Caco-2 (cell line): ENCODE measurements at places on chromosomes 6 and 20. TPM values are rescaled to one million over a fixed set of nuclear protein-coding genes. Genes with fewer than 3 reads are reported as not detected.

DZANK1 gene
- total RNA-seq: 8.6 and 9.6 TPM in 2 replicates

EDN3 gene
- total RNA-seq: 26.8 and 41.8 TPM in 2 replicates

RNF5 gene
- total RNA-seq: 64.7 and 70.7 TPM in 2 replicates

FAXC gene
- total RNA-seq: 0.16 and 0.86 TPM in 2 replicates

HDDC2 gene
- 62.1 and 66.5 TPM in 2 replicates for total RNA-seq

DNA sequence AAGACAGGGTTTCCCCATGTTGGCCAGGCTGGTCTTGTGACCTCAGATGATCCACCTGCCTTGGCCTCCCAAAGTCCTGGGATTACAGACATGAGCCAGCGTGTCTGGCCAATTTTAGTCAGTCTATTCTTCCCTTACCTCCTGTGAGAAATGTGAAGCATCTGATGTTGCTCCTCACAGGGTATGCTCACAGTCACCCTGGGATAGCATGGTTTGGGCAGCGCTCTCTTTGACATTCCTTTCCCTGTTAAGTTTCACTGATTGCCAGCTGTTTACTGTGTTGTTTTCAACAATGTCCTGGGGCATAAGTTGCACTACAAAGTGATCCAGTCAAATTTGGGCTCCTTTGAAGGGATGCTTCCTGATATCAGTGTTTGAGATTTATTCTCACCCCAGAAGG, 13.1 kb downstream of the CDC5L start:
- H3K4me3 ChIP-seq: no peak overlapping the region
- H3K27me3 ChIP-seq: no peaks in the 10 kb centered on the region
- H3K36me3 ChIP-seq: peaks cover 2% of the 10 kb centered on the region; the same call in 1 of the 2 replicates

GRCh38 chr6:3878048-3878666, 29.0 kb downstream of the FAM50B start:
- no peaks in the 10 kb centered on the region for H3K27me3 ChIP-seq
- H3K27ac ChIP-seq: no peak overlapping the region
- H3K36me3 ChIP-seq: no peaks in the 10 kb centered on the region
- no peaks in the 10 kb centered on the region for H3K4me1 ChIP-seq
- no peak for DNase-seq

MATN4 gene
- not detected in 2 replicates for total RNA-seq

KHDC1 gene
- total RNA-seq: 8.1 and 8.6 TPM in 2 replicates

- no peak overlapping the region for H3K4me3 ChIP-seq
- no peaks in the 10 kb centered on the region for H3K27me3 ChIP-seq
- H3K27ac ChIP-seq: no peak overlapping the region
- no peaks in the 10 kb centered on the region for H3K36me3 ChIP-seq
- no peak for DNase-seq
Observed at GRCh38 chr6:79040083-79040482, 38.0 kb downstream of the PHIP start.

BMP2 gene
- total RNA-seq: 24.3 and 27.3 TPM in 2 replicates

MRPS18B gene
- total RNA-seq: 60.0 and 62.6 TPM in 2 replicates

HLA-DQB1 gene
- total RNA-seq: not detected in 2 replicates

POU3F2 gene
- not detected in 2 replicates for total RNA-seq

DNA sequence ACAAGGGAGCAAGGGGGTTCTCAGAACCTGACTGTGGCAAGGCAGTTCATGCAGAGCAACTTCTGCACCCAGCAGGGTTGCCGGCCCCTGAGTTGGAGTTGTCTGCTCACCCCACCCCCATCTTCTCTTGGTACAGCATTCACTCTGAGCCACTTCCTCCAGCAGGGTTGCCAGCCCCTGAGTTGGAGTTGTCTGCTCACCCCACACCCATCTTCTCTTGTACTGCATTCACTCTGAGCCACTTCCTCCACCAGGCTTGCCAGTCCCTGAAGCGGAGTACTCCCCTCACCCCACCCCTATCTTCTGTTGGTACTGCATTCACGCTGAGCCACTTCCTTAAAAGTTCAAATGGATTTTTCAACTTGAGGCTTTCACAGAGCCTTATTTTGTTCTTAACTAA, 79.7 kb upstream of the SYNDIG1 start:
- no peaks in the 10 kb centered on the region; the same call in 1 of the 2 replicates for H3K27me3 ChIP-seq
- no peak for DNase-seq
- no peak overlapping the region for H3K4me3 ChIP-seq
- H3K4me1 ChIP-seq: no peaks in the 10 kb centered on the region
- no peak overlapping the region for H3K27ac ChIP-seq

- H3K27me3 ChIP-seq: no peaks in the 10 kb centered on the region
- no peaks in the 10 kb centered on the region for H3K36me3 ChIP-seq
- H3K27ac ChIP-seq: no peak overlapping the region
- no peak overlapping the region for H3K4me3 ChIP-seq
Observed at GRCh38 chr20:9705722-9706476, 133.0 kb downstream of the PAK5 start.

DNA sequence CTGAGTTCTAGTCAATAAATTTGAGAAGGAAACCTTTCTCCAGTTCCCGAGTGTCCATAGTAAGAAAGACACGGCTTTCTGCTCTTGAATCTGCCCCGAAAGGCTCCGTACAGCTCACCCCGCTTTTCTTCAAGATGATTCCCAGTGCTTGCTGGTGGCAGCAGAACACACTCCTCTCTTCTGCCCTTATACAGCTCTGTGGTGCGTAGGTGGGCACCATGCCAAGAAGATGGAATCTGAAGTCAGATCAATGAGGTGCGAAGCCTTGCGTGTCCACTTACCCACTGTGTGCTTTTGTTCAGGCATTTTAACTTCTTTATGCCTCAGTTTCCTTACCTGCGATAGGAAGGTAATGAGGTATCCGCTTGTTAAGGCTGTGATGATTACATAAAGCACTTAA, 142.2 kb downstream of the WDR27 start:
- no peak overlapping the region for H3K27ac ChIP-seq
- no peak overlapping the region for H3K4me3 ChIP-seq
- no peak for DNase-seq
- H3K27me3 ChIP-seq: no peaks in the 10 kb centered on the region

- H3K27me3 ChIP-seq: no peaks in the 10 kb centered on the region
- no peak overlapping the region for H3K4me3 ChIP-seq
- no peak for DNase-seq
- no peaks in the 10 kb centered on the region for H3K4me1 ChIP-seq
- H3K27ac ChIP-seq: no peak overlapping the region
Observed at GRCh38 chr6:140581601-140582000, 1207.2 kb upstream of the CITED2 start.

RAET1G gene
- not detected in 2 replicates for total RNA-seq

GRCh38 chr6:152503546-152503945, 133.6 kb downstream of the SYNE1 start:
- H3K4me1 ChIP-seq: no peaks in the 10 kb centered on the region
- H3K36me3 ChIP-seq: no peaks in the 10 kb centered on the region
- DNase-seq: no peak

- no peaks in the 10 kb centered on the region for H3K4me1 ChIP-seq
- no peak overlapping the region for H3K27ac ChIP-seq
- H3K4me3 ChIP-seq: no peak overlapping the region
- DNase-seq: peak; percentile 65
- H3K36me3 ChIP-seq: no peaks in the 10 kb centered on the region
- no peaks in the 10 kb centered on the region for H3K27me3 ChIP-seq
Observed at GRCh38 chr20:3250091-3250504, 11.1 kb upstream of the SLC4A11 start.

GRCh38 chr6:83193747-83194566, 800 bp downstream of the RWDD2A start:
- DNase-seq: peak; percentile 81
- peaks cover 27% of the 10 kb centered on the region for H3K4me1 ChIP-seq
- no peaks in the 10 kb centered on the region for H3K27me3 ChIP-seq
- H3K27ac ChIP-seq: peak overlapping the region; percentile 92
- H3K4me3 ChIP-seq: peak overlapping the region; percentile 97

DNA sequence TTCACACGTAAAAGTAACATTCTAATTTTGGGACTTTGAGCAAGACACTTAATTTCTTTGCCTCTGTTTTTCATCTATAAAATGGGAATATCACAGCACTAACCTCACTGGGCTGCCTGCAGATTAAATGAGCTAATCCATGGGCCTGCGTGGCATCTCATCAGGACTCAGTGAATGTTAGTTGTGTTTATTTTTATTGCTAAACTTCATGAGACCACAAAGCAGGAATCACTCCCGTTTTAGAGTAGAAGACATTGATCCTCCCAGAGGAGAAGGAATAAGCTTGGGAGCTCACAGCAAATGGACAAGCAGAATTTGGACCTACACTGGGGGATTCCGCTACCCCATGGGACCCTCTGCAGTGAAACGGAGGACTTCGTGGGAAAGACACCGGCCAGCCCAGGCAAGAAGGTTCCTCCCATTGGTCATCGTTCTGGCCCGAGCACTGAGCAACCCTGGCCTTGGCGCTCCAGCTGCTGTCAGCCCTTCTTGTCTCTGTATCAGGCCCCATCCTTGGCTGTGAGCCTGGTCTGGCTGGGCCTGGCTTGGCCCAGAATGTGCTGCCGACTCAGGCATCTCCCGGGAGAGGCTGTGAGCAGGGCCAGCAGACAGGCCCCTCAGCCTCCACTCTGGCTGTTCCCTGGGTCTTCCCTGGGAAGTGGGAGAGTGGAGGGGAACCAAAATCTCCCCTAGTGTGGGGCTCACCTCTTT, 79.8 kb downstream of the NFATC2 start:
- no peaks in the 10 kb centered on the region for H3K27me3 ChIP-seq
- no peaks in the 10 kb centered on the region for H3K4me1 ChIP-seq
- no peak for DNase-seq
- no peak overlapping the region for H3K27ac ChIP-seq

PAX1 gene
- total RNA-seq: not detected in 2 replicates

DNA sequence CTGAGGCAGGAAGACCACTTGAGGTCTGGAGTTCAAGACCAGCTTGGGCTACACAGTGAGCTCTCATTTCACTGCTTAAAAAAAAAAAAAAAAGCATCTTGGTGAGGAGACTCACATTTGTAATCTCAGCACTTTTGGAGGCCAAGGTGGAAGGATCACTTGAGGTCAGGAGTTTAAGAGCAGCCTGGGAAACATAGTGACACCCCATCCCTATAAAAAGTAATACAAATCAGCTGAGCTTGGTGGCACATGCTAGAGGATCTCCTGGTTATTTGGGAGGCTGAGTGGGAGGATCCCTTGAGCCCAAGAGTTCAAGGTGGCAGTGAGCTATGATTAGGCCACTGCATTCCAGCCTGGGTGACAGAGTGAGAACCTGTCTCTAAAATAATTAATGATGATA, 29.4 kb upstream of the SYNCRIP start:
- H3K27me3 ChIP-seq: no peaks in the 10 kb centered on the region
- no peak overlapping the region for H3K4me3 ChIP-seq
- no peaks in the 10 kb centered on the region for H3K4me1 ChIP-seq
- no peak overlapping the region for H3K27ac ChIP-seq
- H3K36me3 ChIP-seq: peaks cover 2% of the 10 kb centered on the region; the same call in 1 of the 2 replicates
- DNase-seq: no peak

EFCAB8 gene
- total RNA-seq: 1.8 and 2.0 TPM in 2 replicates

DNA sequence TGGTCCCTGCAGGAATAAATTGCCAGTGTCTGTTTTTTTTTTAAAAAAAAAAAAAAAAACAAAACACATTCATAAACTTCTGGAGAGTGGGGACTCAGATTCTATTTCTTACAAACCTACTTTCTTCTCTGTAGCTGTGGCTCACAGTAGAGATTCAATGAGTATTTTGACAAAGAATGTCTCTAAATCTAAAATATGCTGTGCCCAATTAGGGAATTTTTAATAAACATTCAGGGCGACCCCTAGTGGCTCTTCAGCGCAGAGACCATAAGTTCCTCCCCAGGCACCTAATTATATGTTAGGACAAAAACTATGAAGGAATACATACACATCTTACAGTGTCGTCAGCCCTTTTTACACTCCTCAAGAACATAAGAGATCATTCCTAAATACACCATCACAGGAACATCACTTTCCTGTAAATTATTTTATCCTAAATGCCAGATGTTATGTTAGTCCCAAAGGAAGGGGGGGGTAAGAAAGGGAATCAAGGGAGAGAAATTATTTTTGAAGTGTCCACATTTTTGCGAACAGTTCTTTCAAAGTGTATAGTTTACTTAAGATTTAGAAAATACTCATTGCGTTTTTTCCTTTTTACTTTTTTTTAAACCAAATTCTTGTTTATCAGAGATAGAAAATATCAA, 21.8 kb upstream of the NAA20 start:
- H3K27ac ChIP-seq: peak overlapping the region; percentile 81
- H3K36me3 ChIP-seq: peaks cover 8% of the 10 kb centered on the region
- no peak overlapping the region for H3K4me3 ChIP-seq
- DNase-seq: peak; percentile 37
- peaks cover 44% of the 10 kb centered on the region for H3K4me1 ChIP-seq
- no peaks in the 10 kb centered on the region for H3K27me3 ChIP-seq

DNA sequence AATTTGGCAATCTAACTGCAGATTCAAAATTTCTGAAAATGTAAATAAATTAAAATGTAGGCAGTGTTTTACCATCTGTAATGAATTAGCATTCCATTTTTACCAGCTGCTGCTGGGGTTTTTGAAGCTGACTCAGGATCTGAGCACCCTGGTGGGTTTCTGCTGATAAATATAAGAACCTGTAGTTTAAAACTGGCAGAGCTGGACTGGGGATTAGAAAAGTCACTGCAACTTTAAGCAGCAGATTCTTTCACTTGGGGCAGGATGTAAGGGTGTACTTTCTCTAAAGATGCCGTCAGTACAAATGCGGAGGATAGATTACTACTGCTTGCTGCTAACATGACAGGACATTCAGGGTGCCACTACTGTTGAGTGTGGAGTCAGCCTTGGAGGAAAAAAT, 341.8 kb downstream of the CDKAL1 start:
- peaks cover 36% of the 10 kb centered on the region for H3K4me1 ChIP-seq
- H3K36me3 ChIP-seq: no peaks in the 10 kb centered on the region
- no peak overlapping the region for H3K4me3 ChIP-seq

DNA sequence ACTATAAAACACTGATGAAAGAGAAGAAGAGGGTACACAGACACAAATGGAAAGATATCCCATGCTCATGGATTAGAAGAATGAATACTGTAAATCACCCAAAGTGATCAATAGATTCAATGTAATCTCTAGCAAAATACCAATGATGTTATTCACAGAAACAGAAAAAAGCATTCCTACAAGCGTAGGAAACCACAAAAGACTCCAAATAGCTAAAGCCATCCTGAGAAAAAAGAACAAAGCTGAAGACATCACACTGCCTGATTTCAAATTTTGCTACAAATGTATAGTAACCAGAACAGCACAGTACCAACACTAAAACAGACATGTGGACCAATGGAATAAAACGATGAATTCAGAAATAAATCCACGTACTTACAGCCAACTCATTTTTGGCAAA, 43.0 kb downstream of the THBS2 start:
- peaks cover 4% of the 10 kb centered on the region; the same call in 1 of the 2 replicates for H3K4me1 ChIP-seq
- H3K27ac ChIP-seq: no peak overlapping the region
- no peak for DNase-seq
- H3K4me3 ChIP-seq: no peak overlapping the region
- H3K27me3 ChIP-seq: no peaks in the 10 kb centered on the region

PET117 gene
- 30.2 and 30.9 TPM in 2 replicates for total RNA-seq

- H3K27ac ChIP-seq: peak overlapping the region; percentile 69
- no peak for DNase-seq
- no peak overlapping the region for H3K4me3 ChIP-seq
- H3K36me3 ChIP-seq: peaks cover 8% of the 10 kb centered on the region
Observed at GRCh38 chr20:10665791-10666190, 8.0 kb downstream of the JAG1 start.

GRCh38 chr6:4644996-4645395, 131.2 kb upstream of the CDYL start:
- H3K4me1 ChIP-seq: peaks cover 24% of the 10 kb centered on the region
- H3K4me3 ChIP-seq: no peak overlapping the region
- H3K27me3 ChIP-seq: no peaks in the 10 kb centered on the region

- no peak overlapping the region for H3K4me3 ChIP-seq
- DNase-seq: no peak
- no peaks in the 10 kb centered on the region for H3K36me3 ChIP-seq
Observed at GRCh38 chr20:56711018-56711417, 81.9 kb downstream of the TFAP2C start.

TMEM170B gene
- 3.1 and 4.0 TPM in 2 replicates for total RNA-seq
